ENCODE measurements at places on chromosomes 5 and 9.

GRCh38 chr5:112407240-112407639 is 11.8 kb downstream of the EPB41L4A start:
- DNase-seq: no peak

DNA sequence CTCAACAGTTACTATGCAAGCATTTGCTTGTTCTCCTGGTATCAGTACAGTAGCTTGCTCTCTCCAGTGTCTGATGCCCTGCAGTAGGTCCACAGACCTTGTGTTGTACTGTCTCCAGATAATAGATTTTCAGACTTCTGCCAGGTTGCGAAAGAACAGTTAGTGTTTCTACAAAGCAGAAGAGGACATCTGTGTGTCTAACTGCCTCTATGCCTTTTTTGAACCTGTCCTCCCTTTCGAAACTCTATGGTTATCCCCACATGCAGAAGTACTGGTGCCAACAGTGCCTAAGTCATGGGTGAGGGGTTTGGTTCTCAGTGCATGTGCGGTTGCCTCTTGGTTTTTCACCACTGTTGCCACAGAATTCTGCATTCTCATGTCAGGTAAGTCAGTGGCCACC is 45.9 kb downstream of the KCNN2 start:
- no peak for DNase-seq

DNA sequence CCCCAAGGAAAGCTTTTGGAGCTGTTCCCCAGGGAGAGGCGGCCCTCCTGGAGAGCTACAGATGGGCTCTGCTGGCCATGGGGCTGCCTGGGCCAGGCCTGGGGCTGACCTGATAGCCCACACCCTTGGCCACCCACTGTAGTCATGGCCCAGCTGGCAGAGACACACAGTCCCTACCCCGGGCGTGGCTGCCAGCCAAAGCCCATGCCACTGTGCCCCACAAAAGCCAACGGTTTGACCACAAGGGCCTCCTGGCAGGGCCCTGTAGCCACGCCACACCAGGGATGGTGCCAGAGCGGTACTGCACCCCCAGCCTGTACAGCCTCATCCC is 15.2 kb downstream of the NACC2 start:
- DNase-seq: no peak

DNA sequence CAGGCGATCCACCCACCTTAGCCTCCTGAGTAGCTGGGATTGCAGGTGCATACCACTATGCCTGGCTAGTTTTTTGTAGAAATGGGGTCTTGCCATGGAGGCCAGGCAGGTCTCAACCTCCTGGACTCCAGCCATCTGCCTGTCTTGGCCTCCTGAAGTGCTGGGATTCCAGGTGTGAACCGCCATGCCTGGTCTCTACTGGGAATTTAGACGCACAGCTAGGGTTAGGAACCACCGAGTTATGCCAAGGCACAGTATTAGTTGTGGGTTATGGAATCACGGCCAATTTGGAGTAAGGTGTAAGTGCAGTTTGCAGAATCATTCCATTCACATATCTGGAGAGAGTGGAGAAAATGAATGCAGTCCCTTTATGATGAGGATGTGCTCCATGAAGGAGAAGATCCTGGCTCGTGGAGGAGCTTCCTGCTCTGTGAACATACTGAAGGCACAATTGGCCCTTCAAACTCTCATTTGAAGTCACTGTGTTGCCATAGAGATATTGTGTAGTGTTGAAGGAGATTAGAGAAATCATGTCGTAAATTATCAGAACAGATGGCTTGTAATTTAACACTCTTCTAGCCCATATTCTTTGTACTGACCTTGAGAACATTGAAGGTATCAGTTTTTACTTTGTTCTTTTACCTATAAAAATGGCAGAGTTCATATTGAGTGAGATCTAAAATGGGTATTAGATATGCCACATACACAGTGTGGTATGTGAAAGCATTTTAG is 18.8 kb downstream of the TRIO start:
- no peak for DNase-seq

DNA sequence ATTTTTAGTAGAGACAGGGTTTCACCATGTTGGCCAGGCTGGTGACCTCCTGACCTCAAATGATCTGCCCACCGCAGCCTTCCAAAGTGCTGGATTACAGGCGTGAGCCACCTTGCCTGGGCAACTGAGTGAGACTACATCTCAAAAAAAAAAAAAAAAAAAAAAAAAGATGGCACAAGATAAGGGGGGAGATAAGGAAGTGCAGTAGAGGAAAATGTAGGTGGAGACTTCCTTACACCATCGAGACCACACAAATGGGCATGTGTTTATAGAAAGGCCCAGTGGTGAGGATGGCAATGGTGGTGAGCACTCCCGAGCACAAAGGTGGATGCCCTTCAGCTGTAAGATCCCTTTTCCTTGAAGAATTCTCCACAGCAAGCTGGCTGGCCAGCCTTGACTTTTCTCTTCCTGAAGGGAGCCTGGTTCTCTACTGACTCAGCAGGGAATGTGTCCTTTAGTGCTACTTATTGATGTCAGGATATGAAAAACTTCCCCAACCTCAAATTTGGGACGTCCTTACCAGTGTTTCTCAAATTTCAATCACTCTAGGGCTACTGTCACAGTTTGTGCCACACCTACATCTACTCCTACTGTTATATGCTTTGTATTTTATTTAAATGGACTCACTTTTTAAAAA is 28.2 kb downstream of the ERGIC1 start:
- DNase-seq: no peak

GRCh38 chr5:122779451-122779850 is 4.6 kb downstream of the SNX2 start:
- DNase-seq: no peak

DNA sequence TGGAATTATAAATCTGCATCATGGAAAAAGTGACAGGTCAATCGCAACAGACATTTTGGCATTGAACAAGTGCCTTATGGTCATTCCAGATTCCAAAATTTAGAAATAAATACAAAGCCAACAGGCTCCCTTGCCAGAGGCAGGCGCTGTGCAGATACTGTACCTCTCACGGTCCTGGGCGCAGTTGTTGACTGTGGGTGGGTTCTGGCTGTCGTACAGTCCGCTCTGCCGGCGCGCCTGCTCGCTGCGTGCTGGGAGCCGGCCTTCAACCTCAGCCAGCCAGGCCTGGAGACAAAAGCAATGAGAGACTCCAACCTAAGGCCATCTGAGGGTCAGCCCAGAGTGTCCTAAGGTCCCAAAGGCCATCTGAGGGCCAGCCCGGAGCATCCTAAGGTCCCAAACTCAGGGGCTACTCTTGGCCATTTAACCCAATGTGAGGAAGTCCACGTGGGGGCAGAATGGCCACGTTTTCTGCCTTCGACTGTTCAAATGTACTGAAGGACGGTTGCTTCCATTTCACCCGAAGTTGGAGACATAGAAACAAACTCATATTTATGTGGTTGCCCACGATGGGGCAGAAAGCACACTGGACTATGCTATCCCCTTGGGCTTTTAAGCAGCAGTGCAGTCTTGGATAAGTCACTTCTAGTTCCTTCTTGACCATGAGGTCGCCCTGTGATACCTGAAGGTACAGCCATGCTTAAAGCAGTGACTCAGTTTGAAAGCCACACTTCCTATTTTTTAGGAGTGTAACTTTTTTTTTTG is 65.2 kb downstream of the USP20 start:
- DNase-seq: no peak

DNA sequence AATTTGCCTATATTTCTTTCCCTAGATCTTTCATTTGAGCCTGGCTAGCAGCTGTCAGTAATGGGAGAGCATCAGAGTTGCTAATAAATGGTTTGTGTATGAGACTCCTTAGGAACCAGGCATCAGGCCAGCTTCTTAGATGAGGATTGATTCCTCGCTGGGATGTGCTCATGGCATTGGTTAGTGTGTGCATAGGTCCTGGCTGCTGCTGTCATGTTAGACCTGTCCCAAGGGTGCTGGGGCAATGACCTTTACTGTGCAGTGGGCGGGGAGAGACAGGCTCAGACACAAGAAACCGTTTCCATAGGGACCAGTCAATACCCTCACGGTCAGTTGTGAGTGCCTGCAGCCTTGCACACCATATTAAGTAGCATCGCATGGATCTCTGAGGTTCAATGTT is 112.3 kb upstream of the NR3C1 start:
- no peak for DNase-seq

DNA sequence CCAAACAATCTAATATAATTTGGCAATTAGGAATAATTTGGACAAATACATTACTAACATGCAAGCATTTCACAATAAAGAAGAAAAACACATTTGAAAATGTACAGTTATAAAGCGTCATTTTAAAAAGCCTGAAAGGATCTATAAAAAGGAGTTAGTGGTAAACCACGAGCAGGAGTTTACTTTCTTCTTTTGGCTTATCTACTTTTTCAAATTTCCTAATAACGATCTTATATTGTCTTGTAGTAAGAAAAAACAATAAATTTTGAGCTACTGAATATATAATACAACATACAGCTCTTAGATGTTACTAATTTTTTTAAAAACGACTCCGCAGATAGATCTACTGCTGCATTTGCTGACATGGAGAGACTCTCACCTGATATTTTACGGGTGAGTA is 79.9 kb downstream of the SMIM23 start:
- DNase-seq: no peak

GRCh38 chr5:32664523-32664922 is 46.6 kb upstream of the NPR3 start:
- DNase-seq: no peak

DNA sequence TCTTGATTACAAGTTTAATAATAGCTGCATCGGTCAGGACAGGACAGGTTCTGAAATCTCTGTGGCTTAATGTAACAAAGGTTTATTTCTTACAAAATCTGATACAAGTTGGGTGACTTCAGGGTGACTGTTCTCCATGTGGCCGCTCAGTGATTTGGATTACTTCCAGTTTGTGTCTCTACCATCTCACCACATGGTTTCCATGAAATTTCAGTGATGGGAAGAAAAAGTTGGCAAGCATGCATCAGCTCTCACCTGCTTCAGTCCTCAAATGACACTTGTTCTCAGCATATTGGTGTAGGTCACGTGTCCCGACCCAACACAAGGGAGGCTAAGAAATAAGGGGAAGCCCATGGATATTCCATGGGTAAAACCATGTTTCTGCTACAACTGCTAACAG is 7.8 kb upstream of the TMEM268 start:
- no peak for DNase-seq

DNA sequence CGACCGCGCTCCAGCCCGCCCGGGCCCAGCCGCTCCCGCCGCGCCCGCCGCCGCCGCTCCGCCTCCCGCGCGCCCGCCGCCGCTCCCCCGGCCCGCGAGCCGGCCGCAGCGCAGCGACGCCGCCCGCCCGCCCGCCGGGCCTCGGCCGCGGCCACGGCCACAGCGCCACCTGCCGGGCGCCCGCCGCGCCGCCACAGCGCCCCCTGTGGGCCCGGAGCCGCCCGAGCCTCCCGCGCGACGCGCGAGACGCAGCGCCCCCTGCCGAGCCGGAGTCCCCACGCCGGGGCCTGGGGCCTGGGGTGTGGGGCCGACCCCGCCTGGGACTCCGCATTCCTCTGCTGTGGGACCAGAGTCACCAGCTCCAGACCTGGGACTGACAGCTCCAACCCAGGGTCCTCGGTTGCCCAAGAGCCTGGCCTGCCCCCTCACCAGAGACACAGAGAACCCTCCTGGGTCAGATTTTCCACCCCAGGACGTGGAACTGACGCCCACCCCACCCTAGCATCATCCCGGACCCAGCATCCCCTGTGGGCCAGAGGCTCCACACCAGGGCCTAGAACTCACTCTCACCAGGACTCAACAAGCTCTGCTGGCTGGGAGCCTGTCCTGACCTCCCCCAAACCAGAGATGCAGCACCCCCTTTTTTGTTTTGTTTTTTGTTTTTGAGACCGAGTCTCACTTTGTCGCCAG is at the start of gene RAPGEF1:
RAPGEF1 (minus strand) TSS at position 118 of the 690 bp plus-strand sequence. CDS start 246 bp downstream, outside the sequence.
- no peak for DNase-seq

- no peak for DNase-seq
These were observed 26.7 kb downstream of the XRCC4 start for GRCh38 chr5:83104021-83104420.

DNA sequence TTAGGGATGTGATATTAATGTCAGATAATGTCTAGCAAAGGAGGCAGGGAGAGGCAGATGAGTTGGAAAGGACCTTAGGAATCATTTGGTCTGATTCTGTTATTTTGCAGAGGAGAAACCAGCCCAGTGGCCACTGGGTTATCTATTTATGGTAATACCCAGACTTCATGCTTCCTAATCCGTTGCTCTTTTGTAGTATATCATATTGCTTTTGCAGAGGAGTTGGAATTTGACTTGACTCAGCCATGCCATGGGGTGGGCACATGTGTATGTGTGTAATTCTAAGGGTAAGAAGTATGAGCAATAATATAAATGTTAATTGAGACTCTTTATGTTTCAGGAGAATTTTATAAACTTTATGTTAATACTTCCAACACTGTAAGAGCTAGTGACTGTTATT is 7.3 kb downstream of the GPR21 start:
- DNase-seq: no peak

- DNase-seq: no peak
These were observed 60.9 kb upstream of the SLC2A8 start for GRCh38 chr9:127336086-127336485.

- peak; percentile 36 for DNase-seq
These were observed 14.2 kb upstream of the CCDC180 start for GRCh38 chr9:97293207-97293721.

DNA sequence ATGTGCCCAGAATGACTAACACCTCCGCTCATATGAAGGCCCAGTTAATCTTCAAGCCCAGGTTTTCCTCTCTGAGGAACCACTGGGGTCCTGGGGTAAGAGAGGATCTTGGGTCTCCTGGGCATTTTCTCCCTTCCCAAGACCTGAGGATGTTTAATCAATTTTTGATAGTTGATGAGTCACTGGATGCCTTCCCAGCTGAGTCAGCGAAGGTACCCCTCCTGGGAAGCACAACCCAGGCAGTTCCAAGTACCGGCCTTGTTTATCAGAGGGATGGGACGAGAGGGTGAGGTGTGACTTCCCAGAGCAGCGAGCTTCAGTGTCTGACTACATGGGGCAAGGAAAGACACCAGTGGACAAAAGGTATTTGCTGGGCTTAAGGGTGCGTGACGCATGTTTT is 119.6 kb upstream of the IL12B start:
- no peak for DNase-seq

- no peak for DNase-seq
These were observed 56.6 kb downstream of the SLC28A3 start for GRCh38 chr9:84283946-84284345.

- peak; percentile 92 for DNase-seq
These were observed 20.3 kb downstream of the WHRN start for GRCh38 chr9:114484854-114485443.

GRCh38 chr5:124355928-124356327 is 390.5 kb downstream of the ZNF608 start:
- DNase-seq: no peak

DNA sequence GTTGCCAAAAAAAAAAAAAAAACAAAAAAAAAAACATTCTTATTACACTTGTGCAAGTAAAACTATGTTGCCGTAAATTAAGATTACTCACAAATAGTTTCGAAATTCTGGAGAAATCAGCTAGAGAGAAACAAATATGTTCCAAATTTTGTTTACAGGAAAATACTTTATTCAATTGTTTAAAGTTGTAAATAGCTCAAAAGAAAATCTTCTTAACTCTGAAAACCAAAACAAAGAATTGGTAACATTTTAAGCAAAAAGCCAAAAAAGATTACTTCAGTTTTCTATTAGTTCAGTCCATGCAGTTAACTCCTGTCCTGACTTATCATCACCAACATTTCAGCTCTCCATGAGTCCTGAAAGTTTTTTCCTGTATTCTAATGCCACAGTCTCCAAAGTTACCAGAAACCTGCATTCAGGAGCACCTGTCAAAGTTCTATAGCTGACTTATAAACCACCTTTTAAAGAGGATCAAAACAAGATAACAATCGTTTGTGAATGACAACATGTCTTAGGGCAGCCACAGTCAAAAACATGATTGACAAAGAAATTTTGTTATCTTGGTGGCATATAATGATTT is 194.1 kb downstream of the RANBP17 start:
- no peak for DNase-seq

Data from COLO829 (cell line).